Thoracic aorta endothelial cell (primary cell): ENCODE measurements at places on chromosomes 16 and 17. TPM values are rescaled to one million over a fixed set of nuclear protein-coding genes. Genes with fewer than 3 reads are reported as not detected.

Gene CBLN1
- total RNA-seq = 0.22 TPM in 1 of 2 replicates, not detected in the other

Gene DNAI2
- not detected in 2 replicates for total RNA-seq

Gene CALB2
- not detected in 2 replicates for total RNA-seq

Gene PRCD
- 0.27 and 0.65 TPM in 2 replicates for total RNA-seq

Gene UNC13D
- total RNA-seq = 3.5 and 3.7 TPM in 2 replicates

Gene PPP1R27
- total RNA-seq = not detected in 2 replicates

Gene FAM117A
- 5.9 and 7.8 TPM in 2 replicates for total RNA-seq

Gene TAF15
- 96.1 and 124 TPM in 2 replicates for total RNA-seq

Gene GINS3
- total RNA-seq = 15.5 and 15.7 TPM in 2 replicates

Gene SCGB1C2
- not detected in 2 replicates for total RNA-seq

Gene TBC1D3C
- total RNA-seq = 0.13 TPM in 1 of 2 replicates, not detected in the other

Gene CA5A
- not detected in 2 replicates for total RNA-seq

Gene NPIPA8
- total RNA-seq = 0.22 TPM in 1 of 2 replicates, not detected in the other

Gene MARVELD3
- 0.13 TPM in 1 of 2 replicates, not detected in the other for total RNA-seq

Gene TELO2
- total RNA-seq = 28.6 and 28.8 TPM in 2 replicates

Gene BAHCC1
- total RNA-seq = 6.0 and 10.3 TPM in 2 replicates

Gene TLCD2
- total RNA-seq = 1.2 and 1.6 TPM in 2 replicates

Gene OTOP2
- total RNA-seq = not detected in 2 replicates

Gene SLC16A13
- total RNA-seq = 2.5 and 3.0 TPM in 2 replicates

Gene TBC1D3B
- 0.93 and 1.1 TPM in 2 replicates for total RNA-seq

Gene ACSM5
- total RNA-seq = not detected in 2 replicates

Gene SLC6A4
- total RNA-seq = 0.13 TPM in 1 of 2 replicates, not detected in the other

Gene CHST4
- not detected in 2 replicates for total RNA-seq

Gene MYH11
- not detected in 2 replicates for total RNA-seq

Gene NPIPA3
- 0.36 and 0.40 TPM in 2 replicates for total RNA-seq

Gene MAF
- total RNA-seq = 0.66 and 2.3 TPM in 2 replicates

Gene STAT5A
- 16.9 and 25.6 TPM in 2 replicates for total RNA-seq

Gene GCGR
- not detected in 2 replicates for total RNA-seq

Gene MLYCD
- 2.6 and 2.9 TPM in 2 replicates for total RNA-seq

Gene CACNA1H
- total RNA-seq = under 0.01 TPM in 1 of 2 replicates, not detected in the other

Gene PLA2G10
- not detected in 2 replicates for total RNA-seq

Gene KRT12
- total RNA-seq = not detected in 2 replicates

Gene GSE1
- total RNA-seq = 16.4 and 26.2 TPM in 2 replicates

Gene BIRC5
- 57.2 and 84.9 TPM in 2 replicates for total RNA-seq

Gene ATP2C2
- total RNA-seq = not detected in 2 replicates

Gene CLN3
- total RNA-seq = 15.2 and 16.9 TPM in 2 replicates

Gene WFIKKN1
- 0.13 and 0.22 TPM in 2 replicates for total RNA-seq

Gene ZNF785
- 7.4 and 9.5 TPM in 2 replicates for total RNA-seq

Gene VWA3A
- total RNA-seq = 0.29 TPM in 1 of 2 replicates, not detected in the other
